Left lobe of liver (tissue), 2 donors: ENCODE measurements at places on chromosomes 7 and 10.

DNA sequence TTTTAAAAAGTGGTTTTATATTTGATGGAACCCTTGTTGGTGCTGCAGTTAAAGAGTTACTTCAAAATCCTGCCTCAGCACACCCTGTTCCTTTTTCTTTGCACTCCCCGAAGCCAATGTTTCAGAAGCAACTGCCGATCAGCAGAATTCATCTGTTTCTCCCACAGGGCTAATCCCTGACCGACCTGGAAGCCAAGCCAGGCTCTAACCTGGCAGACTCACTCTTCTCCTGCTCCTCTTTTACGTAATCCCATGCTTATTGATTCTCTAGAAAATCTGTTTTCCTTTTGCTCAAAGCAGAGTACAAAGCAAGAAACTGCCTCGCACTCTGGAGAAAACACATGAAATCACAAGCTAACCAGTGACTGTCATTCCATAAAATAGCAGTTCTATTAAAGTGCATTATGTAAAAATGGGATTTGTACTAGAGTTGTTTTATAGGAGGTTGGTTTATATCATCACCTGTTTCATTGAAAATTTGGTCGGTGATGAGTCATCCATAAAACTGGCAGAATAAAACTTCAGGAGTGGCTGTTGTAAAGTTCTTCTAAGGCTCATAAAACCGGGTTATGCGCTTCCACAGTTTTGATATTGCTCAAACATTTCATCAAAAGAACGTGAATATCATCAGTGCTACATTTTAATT, 99.9 kb downstream of the CNTNAP2 start:
- DNase-seq, result no peak

DNA sequence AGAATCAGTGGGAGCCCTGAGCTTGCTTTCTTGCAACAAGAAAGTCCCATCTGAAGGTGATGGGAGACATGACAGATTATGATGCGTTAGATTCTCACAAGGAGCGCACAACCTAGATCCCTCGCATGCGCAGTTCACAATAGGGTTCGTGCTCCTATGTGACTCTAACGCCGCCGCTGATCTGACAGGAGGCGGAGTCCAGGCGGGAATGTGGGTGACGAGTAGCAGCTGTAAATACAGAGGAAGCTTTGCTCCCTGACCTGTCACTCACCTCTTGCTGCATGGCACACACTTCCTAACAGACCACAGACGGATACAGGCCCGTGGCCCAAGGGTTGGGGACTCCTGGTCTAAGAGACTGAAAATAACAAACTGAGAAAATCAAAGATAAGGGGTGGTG, 1163.4 kb upstream of the AUTS2 start:
- no peak for DNase-seq

GRCh38 chr10:105594296-105594695, 953.2 kb downstream of the SORCS3 start:
- no peak for DNase-seq

DNA sequence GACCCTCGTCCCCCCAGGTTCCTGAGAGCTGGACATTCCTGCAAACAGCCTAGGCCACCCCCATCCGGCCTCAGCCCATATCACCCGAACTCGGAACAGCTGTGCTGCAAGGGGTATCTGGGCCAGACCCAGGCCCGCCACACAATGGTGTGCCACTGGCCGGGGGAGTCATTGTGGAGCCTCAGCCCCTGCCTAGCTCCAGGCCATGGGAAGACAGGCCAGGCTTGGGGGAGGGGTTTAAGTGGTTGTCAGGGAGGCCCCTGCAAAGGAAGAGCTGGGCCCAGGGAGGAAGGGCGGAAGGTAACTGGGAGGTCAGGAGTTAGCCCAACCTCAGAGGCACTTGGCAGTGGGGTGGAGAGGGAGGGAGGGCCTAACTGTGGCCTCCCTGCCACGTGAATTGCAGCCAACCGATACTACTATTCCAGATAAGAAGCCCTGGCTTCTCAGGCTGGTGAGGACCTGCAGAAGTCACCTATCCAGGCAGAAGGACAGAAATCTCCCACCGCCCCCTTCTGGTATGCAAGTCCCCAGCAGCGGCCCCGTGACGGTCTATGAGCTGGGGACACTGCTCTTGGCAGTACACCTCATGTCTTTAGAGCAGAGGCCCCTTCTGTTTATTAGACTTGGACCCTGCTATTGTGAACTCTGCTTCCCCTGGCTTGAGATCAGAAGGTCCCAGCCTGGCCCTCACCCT, 26.8 kb downstream of the VSIR start:
- no peak for DNase-seq

- no peak for DNase-seq
Measured at GRCh38 chr10:99667108-99667751, 7.9 kb downstream of the ENTPD7 start.
